ENCODE measurements at places on chromosomes 2 and 18.

- peak; percentile 81 for DNase-seq
Measured at GRCh38 chr2:212863185-212863588, 288.2 kb downstream of the IKZF2 start.

- DNase-seq: no peak
Measured at GRCh38 chr2:187966924-187967323, 324.8 kb upstream of the GULP1 start.

DNA sequence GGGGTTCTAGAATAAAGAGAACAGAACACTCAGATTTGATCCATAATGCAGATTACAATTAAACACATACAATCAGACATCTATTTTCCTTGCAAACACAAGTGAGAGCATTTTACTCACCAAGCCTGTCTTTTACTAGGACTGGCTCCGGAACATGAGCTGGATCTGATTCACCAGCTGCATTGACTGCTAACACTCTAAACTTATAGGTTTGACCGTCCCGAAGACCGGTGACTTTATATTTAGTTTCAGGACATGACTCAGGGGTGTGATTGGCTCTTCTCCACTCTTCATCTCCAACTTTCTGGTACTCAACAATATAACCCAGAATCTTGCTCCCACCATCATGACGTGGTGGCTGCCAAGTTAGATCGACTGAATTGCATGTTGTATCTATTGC, 112.4 kb downstream of the PLEKHA3 start:
- DNase-seq: no peak

- no peak for DNase-seq
Measured at GRCh38 chr2:234038076-234038802, 12.3 kb upstream of the SPP2 start.

DNA sequence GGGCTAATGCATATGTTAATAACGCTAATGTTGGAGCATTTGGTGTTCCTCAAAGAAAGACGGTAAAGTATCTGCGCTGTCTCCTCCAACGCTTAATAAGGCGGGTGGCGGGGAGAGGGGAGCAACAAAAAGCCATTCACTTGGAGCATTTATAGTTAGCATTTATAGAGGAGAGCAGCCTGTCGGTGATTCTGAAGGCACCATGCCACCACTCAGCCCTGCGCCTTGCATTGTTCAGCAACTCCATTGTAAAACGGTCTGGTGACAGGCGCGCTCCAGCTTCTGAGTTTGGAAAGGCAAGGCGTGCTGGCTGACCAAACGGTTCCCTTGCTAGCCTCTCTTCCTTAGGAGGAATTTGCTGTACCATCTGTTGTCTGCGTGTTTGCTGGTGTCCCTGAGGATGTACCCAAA, 83.9 kb downstream of the LYPD1 start:
- DNase-seq: no peak

DNA sequence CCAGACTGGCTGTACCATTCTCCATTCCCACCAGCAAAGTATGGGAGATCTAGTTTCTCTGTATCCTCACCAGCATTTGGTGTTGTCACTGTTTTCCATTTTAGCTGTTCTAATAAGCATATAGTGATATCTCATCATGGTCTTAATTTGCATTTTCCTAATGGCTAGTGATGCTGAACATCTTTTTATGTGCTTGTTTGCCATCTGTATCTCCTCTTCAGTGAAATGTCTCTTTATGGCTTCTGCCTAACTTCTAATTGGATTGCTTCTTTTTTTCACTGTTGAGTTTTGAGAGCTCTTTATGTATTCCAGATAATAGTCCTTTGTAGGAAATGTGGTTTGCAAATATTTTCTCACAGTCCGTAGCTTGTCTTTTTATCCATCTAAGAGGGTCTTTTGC, 18.9 kb upstream of the BIN1 start:
- no peak for DNase-seq

GRCh38 chr2:42261518-42262195, 92.5 kb downstream of the EML4 start:
- no peak for DNase-seq

DNA sequence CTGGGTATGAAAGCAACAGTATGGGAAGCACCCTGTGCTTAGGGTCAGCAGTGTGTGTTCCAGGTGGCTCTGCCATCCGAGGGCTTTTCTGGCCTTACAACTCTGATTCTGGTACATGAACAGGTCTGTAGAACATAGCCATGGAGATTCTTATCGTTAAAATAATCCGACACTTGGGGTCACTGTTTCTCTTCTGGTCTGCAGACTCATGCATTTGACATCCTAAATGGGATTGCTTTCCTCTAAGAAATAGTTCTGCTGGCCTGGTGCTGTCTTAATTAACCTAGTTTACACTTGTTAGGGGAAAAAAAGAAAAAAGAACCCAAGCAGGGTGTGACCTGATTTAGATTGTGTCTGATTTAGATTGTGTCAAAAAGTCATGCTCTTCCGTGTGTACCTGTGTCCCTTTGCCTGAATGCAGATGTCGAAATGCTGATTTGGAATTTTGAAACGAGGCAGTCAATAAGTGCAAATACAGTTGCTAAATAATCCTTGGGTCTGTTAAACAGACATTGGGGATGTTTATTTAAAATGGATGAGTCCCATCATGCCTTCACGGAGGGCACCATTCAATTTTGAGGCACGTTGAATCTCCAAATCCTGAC, 59.6 kb downstream of the TRPM8 start:
- DNase-seq: peak; percentile 71

- no peak for DNase-seq
Measured at GRCh38 chr2:241509155-241509784, 886 bp upstream of the STK25 start.

- DNase-seq: peak; percentile 67
Measured at GRCh38 chr2:219573166-219573565, 1.1 kb downstream of the INHA start.

DNA sequence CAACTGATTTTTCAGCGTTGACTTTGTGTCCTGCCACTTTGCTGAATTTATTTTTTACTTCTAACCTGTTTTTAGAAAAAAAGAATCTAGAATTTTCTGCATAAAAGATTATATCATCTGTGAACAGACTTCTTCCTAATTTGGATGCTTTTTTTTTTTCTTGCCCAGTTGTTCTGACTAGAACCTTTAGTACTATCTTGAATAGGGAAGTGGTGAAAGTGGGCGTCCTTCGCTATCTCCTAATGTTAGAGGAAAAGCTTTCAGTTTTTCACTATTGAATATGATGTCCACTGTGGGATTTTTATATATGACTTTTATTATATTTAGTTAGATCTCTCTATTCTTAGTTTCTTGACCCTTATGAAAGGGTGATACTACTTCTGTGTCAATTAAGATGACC, 25.7 kb upstream of the KCNJ13 start:
- DNase-seq: no peak

DNA sequence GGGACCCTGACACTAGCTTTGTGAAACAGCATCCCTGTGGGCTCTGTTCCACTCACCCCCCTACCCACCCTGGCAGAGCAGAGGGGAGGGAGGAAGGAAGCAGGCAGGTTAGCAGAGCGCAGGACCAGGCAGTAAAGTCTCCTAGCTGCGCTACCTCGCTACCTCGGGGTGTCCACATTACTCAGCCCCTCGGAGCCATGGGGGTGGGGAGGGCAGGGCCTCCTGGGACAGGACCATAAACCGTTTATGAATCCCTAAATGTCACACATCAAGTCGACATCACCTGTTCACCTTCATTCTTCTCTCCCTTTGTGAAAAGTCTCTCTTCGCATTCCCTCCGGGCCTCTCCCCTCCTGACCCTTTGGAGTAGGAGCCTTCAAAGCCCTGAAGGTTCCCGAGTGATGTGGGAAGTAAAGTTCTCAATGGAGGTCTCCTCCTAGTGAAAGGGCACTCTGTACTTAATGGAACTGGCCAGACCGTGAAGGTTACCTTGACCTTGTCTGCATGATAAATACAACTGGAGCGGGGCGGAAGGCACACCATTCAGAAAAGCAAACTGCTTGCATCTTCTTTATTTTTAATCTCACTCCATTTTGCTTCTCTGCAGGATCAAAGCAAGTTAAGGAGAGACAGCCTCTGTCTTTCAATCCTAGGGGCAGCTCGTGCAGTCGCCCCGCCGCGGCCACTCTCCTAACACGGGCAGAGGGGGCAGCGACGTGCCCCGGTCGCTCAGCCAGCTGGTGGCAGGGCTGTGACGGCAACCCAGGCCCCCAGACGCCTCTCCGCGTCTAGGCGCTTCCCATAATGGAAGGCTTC, 23.7 kb upstream of the SMAD7 start:
- no peak for DNase-seq

- no peak for DNase-seq
Measured at GRCh38 chr18:50578651-50579050, 18.8 kb downstream of the MAPK4 start.

DNA sequence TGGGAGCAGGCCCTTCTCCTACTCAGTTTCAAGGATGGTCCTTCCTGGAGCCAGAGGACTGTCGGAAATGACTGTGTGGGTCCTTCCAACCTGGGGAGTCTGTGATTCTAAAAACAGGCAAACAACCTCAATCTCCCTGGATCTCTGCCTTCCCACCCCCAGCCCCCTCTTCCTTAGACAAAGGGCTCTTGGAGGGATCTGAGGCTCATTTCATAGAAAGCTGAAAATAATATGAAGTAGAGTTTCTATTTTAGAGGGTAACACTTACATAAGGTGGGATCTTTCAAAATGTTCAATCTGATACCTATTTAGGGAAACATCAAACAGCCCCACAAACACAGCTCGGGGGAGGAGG, 69.4 kb downstream of the RHOB start:
- DNase-seq: no peak

DNA sequence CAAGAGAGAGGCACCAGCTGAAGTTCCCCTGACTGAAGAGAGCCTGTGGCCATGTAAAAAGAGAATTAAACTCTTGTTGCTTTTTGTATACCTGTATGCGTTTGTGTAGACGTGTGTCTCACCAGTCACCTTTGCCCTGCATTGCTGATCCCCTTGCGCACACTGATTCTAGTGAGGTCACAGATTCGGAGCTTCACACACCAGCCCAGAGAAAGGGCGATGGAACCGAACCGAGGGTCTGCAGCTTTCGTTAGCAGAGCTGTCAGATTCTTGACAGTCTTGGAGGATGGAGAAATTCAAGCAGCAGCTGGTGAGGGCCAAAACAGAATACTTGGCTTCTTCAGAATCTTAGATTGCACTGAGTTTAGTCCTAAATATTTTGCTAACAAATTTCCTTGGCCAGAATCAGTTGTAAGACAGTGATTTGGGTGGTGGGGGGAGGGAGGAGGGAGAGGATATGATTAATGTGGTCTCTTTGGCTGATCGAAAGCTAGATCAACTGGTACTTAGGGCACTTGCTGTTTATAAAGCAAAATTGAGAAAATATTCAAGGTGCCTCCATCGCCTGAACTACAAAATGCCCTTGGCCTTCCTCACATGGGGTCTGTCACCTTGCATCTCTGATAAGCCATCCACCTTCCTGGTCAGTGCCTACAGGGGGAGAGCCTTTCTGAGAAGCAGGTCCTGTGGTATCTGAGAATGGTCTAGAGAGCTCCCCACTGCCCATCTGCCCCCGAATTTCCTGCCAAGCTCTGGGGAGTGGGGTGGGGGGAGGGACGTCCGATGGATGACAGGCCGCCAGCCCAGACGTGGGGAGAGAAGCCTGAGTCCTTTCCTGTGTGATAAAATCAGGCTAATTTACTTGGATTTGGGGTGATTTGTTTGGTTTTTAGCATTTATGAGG, 123.5 kb downstream of the CABLES1 start:
- no peak for DNase-seq

DNA sequence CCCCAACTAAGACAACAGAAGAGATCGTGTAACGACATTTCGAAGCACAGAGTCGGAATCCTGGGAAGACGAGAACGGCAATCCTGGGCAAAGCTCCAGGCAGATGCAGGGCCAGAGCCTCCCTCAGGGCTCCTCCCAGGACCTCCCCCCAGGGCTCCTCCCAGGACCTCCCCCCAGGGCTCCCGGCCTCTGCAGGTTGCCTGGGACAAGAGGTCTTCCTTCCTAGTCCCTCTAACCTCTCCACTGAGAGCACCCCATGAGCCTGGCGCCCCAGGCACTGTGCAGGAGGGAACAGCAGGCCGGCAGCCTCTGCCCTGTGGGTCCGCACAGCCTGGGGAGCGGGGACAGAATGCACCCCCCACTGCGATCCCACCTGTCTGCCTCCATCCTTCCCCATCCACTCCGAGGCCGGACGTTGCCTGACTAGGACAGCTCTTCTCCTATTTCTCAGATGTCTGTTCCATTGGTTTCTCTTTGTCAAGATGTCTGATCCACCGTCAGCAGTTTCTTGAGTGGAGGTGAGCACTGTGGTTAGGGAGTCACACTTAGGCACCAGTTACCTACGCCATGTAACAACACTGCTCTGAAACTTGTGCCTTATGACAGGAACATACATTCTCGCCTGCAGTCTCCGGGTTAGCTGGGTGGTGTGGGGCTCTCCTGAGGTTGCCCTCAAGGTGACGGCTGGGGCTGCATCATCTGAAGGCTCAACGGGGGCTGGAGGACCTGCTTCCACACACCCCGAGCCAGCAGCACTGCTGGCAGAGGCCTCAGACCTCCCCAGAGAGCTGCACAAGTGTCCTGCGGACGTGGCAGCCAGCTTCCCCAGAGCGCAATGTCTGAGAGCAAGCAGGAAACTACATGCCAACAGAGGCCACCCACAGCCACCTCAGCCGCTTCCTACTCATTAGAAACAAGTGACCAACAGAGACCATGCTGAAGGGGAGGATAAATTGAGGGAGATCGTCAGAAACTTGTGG, 28.9 kb downstream of the ADI1 start:
- peak; percentile 74 for DNase-seq

GRCh38 chr2:26883956-26884355, 36.0 kb downstream of the DPYSL5 start:
- peak; percentile 93 for DNase-seq

GRCh38 chr18:48171490-48172188, 237.5 kb downstream of the ZBTB7C start:
- DNase-seq: no peak

DNA sequence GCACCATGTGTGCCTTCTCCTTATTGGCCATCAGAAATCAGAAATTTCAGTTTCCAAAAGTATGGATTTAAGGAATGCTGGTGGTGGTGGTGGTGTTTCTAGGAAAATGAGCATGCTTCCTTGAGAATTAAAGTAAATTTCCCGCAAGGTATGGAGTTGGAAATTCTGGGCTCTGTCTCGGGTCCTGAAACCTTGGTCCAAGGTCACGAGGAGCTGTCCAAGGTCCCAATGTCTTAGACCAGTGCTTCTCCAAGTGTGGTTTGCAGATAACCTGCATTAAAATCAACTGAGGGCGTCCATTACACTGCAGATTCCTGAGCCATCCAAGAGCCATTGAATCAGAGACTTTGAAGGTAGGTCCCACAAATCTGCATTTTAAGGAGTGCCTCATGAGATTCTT, 210.9 kb upstream of the PKDCC start:
- no peak for DNase-seq

- DNase-seq: no peak
Measured at GRCh38 chr2:239543702-239544101, 142.9 kb upstream of the HDAC4 start.

DNA sequence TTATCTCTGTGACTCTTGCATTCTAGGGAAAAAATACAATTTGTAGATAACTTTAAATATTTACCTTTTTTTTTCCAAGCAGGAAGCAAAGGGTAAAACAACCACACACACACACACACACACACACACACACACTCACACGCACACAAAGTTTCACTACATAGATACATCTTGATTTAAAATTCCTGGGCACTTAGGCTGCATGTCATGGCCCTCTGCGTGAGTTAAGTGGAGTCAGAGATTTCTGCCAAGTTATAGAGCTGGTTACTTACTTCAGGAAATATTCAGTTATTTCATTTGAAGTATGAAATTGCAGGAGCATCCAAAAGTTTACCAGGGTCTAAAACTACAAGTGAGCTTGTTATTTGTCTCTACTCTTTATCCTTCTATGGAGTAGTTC, 612.0 kb downstream of the IRS1 start:
- DNase-seq: no peak
